Stimulated activated CD8-positive, alpha-beta memory T cell treated with anti-CD3 and anti-CD28 coated beads, Interleukin-4, amount 100 ng/mL, for 24 hours (primary cell): ENCODE measurements at places on chromosomes 7 and 10.

DNA sequence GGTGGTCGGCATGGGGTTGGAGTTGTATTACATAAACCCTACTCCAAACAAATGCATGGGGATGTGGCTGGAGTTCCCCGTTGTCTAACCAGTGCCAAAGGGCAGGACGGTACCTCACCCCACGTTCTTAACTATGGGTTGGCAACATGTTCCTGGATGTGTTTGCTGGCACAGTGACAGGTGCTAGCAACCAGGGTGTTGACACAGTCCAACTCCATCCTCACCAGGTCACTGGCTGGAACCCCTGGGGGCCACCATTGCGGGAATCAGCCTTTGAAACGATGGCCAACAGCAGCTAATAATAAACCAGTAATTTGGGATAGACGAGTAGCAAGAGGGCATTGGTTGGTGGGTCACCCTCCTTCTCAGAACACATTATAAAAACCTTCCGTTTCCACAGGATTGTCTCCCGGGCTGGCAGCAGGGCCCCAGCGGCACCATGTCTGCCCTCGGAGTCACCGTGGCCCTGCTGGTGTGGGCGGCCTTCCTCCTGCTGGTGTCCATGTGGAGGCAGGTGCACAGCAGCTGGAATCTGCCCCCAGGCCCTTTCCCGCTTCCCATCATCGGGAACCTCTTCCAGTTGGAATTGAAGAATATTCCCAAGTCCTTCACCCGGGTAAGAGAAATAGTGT is at the start of gene CYP2E1:
Gene CYP2E1, plus strand, starts transcription at position 407 of the 632 bp plus-strand sequence. Its CDS starts 33 bp downstream, at position 440.
- DNase-seq, result no peak

DNA sequence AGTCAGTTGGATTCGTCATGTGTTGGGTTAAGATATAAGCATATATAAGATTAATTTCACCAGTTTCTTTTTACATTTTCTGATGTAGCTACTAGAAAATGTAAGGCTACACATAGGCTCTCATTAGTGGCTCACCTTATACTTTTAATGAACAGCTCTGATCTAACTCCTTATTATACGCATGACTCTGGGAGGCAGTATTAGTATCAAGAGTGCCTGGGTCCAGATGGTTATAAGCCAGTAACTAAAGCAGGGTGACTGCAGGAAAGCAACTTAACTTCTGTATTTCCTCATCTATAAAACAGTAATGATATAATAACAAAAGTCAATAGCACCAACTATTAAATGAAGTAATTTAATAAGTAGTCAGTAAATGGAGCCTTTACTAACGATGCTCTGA is 1.4 kb upstream of the ELMO1 start:
- DNase-seq, result no peak

- no peak for DNase-seq
Measured at GRCh38 chr10:104784452-104784851, 143.4 kb downstream of the SORCS3 start.

DNA sequence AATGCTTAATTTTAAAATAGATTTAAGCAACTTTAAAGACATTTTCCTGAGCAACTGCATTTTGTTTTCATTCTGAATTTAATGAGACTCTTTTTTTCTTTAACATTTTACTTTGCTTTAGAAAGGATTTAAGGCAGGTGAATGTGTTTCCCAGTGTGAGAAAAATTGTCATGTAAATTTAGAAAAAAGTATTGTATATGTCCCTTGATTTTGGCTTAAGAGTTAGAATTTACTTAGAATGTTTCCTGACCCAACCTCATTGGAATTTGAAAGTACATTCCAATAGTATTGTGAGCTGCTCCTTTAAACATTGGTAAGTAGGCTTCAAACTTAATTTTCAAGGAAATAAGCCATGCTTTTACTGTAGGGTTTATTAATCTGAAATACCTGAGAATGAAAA is 110.2 kb downstream of the PTEN start:
- no peak for DNase-seq

DNA sequence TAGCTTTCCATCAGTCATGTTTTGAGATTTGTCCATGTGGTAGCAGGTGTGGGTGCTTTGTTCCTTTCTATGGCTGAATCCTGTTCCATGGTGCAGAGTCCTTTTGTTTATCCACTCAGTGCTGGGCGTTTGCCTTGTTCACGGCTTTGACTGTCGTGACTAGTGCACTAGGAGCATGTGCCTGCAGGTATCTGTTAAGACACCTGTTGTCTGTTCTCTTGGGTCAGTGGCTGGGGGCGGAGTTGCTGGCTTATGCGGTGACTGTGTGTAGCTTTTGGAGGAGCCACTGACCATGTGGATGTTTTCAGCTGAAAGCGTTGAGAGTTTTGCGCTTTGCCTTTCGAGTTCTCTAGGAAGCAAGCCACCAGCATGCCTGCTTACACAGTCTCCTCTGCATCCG is 573.1 kb upstream of the FOXK1 start:
- DNase-seq, result no peak
